ENCODE measurements at places on chromosomes 13 and 19. TPM values are rescaled to one million over a fixed set of nuclear protein-coding genes. Genes with fewer than 3 reads are reported as not detected.

The SIX5 gene
- total RNA-seq, result 3.1 TPM

- no peaks in the 10 kb centered on the region for H3K36me3 ChIP-seq
- H3K4me1 ChIP-seq, result peaks cover 96% of the 10 kb centered on the region
- peak; percentile 82 for DNase-seq
Observed at GRCh38 chr19:8571006-8571411, 6.2 kb downstream of the MYO1F start.

- peaks cover 51% of the 10 kb centered on the region for H3K36me3 ChIP-seq
- peak; percentile 29 for DNase-seq
- no peak overlapping the region for H3K27ac ChIP-seq
- no peaks in the 10 kb centered on the region for H3K4me1 ChIP-seq
- no peak overlapping the region for H3K4me3 ChIP-seq
Observed at GRCh38 chr19:37227996-37228395, 10.0 kb downstream of the ZNF383 start.

- H3K36me3 ChIP-seq, result no peaks in the 10 kb centered on the region
- no peaks in the 10 kb centered on the region for H3K27me3 ChIP-seq
- H3K4me3 ChIP-seq, result no peak overlapping the region
- H3K4me1 ChIP-seq, result peaks cover 21% of the 10 kb centered on the region
- DNase-seq, result no peak
Observed at GRCh38 chr19:2423071-2423914, 4.1 kb downstream of the TIMM13 start.

GRCh38 chr19:2291185-2291751 lies 9.3 kb upstream of the PEAK3 start:
- H3K4me3 ChIP-seq, result peak overlapping the region; percentile 47
- H3K27me3 ChIP-seq, result no peaks in the 10 kb centered on the region
- DNase-seq, result no peak
- peaks cover 57% of the 10 kb centered on the region for H3K4me1 ChIP-seq
- peaks cover 4% of the 10 kb centered on the region for H3K36me3 ChIP-seq
- peak overlapping the region; percentile 26 for H3K27ac ChIP-seq

The CFAP97D2 gene
- total RNA-seq, result not detected

GRCh38 chr19:47514151-47514868 lies 553 bp downstream of the NAPA start:
- H3K27ac ChIP-seq, result peak overlapping the region; percentile 90
- peaks cover 2% of the 10 kb centered on the region for H3K36me3 ChIP-seq
- peaks cover 71% of the 10 kb centered on the region for H3K4me1 ChIP-seq
- H3K4me3 ChIP-seq, result peak overlapping the region; percentile 75
- no peak for DNase-seq
- H3K27me3 ChIP-seq, result no peaks in the 10 kb centered on the region

DNA sequence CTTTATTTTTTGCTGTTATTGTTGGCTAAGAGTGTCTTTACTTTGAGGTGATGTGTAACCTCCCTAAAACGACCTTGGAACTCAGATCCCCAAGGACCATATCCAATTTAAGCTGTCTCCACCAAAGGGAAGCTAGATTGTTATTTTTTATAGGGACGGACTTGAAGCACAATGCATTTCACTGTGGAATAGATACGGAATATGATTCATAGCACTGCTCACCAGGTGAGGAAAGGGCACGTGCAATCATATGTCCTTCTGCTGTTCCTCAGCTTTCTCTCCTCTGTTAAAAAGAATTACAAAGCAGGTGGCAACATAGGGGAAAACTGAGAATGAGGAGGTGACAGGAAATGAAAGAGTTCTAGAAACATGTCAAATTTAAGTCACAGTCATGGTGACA lies 679.0 kb downstream of the PCDH9 start:
- H3K36me3 ChIP-seq, result no peaks in the 10 kb centered on the region
- H3K4me1 ChIP-seq, result no peaks in the 10 kb centered on the region
- no peak overlapping the region for H3K4me3 ChIP-seq
- no peak for DNase-seq

DNA sequence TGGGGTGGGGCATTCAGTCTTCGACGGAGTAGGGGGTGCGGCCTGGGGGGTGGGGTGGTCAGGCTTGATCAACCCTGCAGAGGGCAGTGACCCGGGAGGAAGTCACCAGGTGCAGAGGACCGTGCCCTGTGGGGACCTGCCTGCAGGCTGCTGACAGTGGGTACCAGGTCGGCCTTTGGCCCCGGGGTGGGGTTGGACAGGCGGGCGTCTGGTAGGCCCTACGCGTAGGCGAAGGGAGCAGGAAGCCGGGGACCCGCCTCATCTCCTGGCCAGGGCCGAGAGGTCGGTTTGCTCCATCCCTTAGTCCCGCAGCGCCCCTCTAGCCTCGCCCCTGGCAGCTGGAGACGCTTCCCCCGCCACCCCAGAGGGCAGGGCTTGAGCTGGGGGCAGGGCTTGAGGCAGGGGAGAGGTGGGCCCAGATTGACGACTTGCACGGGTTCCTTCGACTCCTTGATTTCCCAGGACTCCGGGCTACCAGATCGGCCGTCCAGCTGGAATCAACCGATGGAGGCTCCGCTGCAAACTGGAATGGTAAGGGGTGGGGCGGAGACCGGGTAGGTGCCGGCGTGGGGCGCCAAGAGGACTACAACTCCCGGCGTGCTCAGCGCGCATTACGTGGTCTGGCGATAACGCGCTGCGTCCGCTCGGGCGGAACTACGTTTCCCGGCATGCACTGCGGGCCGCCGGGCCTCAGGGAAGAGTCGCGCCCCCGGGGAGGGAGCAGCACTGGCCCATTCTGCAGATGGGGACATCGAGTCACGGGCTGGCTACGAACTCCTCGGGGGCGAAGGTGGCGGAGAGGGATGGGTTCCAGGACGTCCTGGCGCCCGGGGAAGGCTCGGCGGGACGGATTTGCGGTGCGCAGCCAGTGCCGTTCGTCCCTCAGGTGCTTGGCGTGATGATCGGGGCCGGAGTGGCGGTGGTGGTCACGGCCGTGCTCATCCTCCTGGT lies at the start of gene PNPLA6:
Gene PNPLA6, plus strand, starts transcription at position 671 of the 951 bp plus-strand sequence. Its CDS starts 72 bp downstream, at position 743.
- H3K27ac ChIP-seq, result peak within 1 kb of the TSS; percentile 66
- peak; percentile 93 for DNase-seq
- H3K36me3 ChIP-seq, result peaks cover 9% of the 10 kb centered on the region
- H3K27me3 ChIP-seq, result no peaks in the 10 kb centered on the region

- no peak overlapping the region for H3K4me3 ChIP-seq
- H3K27me3 ChIP-seq, result no peaks in the 10 kb centered on the region
- DNase-seq, result no peak
- peaks cover 27% of the 10 kb centered on the region for H3K36me3 ChIP-seq
Observed at GRCh38 chr13:98845742-98846141, 93.3 kb upstream of the SLC15A1 start.

The COX6B2 gene
- total RNA-seq, result 0.26 TPM

GRCh38 chr13:20354722-20355121 lies 122.6 kb upstream of the GJB6 start:
- H3K36me3 ChIP-seq, result no peaks in the 10 kb centered on the region
- peaks cover 2% of the 10 kb centered on the region for H3K27me3 ChIP-seq
- no peak overlapping the region for H3K4me3 ChIP-seq
- no peak overlapping the region for H3K27ac ChIP-seq
- no peak for DNase-seq

- DNase-seq, result no peak
- peak overlapping the region; percentile 59 for H3K4me3 ChIP-seq
- H3K4me1 ChIP-seq, result peaks cover 46% of the 10 kb centered on the region
- peak overlapping the region; percentile 55 for H3K27ac ChIP-seq
Observed at GRCh38 chr19:7196763-7197118, 97.5 kb downstream of the INSR start.

GRCh38 chr13:114130837-114131582 lies 1.4 kb downstream of the RASA3 start:
- H3K4me1 ChIP-seq, result peaks cover 63% of the 10 kb centered on the region
- H3K36me3 ChIP-seq, result no peaks in the 10 kb centered on the region
- H3K27me3 ChIP-seq, result no peaks in the 10 kb centered on the region
- DNase-seq, result peak; percentile 85

The KLK12 gene
- total RNA-seq, result not detected

The RXFP2 gene
- not detected for total RNA-seq

DNA sequence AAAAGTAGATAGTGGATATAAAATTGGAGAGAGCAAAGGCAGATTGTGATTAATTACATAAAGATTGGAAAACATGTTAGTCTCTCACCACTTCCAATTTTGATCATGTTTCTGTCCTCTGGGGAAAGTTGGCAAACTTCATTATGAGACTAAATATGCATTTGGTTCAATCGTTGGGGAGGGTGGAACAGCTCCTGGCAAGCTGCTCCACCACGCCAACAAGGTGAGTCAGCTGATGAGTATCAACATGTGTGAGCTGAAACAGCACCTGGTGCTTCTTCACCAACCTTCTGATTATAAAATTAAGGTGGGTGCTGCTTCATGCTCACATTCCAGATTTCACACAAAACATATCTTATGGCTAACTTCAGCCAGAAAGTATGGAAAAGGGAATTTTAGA lies 1784.6 kb downstream of the SLITRK5 start:
- H3K27ac ChIP-seq, result no peak overlapping the region
- DNase-seq, result no peak
- H3K4me1 ChIP-seq, result no peaks in the 10 kb centered on the region
- H3K27me3 ChIP-seq, result no peaks in the 10 kb centered on the region

GRCh38 chr19:11378319-11379189 lies 4.1 kb downstream of the SWSAP1 start:
- no peaks in the 10 kb centered on the region for H3K36me3 ChIP-seq
- H3K27ac ChIP-seq, result no peak overlapping the region
- H3K4me3 ChIP-seq, result no peak overlapping the region
- DNase-seq, result peak; percentile 37

The APLP1 gene
- total RNA-seq, result not detected

DNA sequence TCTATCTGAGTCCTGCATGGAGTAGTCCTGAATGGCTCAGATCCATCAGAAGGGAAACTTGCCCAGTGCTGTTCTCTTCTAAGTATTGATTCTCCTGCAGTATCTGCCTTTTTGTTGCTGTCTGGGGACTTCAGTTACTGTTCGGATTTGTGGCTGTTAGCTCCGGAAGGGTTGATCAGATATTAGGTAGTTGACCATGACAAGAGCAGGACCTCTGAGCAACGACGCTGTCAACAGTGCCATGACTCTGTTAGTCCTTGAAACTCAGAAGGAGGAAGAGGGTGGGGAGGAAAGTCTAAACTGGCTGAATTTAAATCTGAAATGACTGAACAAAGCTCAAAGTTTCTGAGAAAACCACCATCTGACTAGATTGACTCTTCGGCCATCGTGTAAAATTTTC lies 42.2 kb downstream of the CCNE1 start:
- H3K27me3 ChIP-seq, result no peaks in the 10 kb centered on the region
- no peaks in the 10 kb centered on the region for H3K36me3 ChIP-seq
- no peak overlapping the region for H3K4me3 ChIP-seq
- H3K27ac ChIP-seq, result no peak overlapping the region
- H3K4me1 ChIP-seq, result no peaks in the 10 kb centered on the region

- no peak overlapping the region for H3K27ac ChIP-seq
- H3K27me3 ChIP-seq, result no peaks in the 10 kb centered on the region
- peaks cover 2% of the 10 kb centered on the region for H3K4me1 ChIP-seq
- DNase-seq, result no peak
- H3K4me3 ChIP-seq, result no peak overlapping the region
- H3K36me3 ChIP-seq, result peaks cover 79% of the 10 kb centered on the region
Observed at GRCh38 chr19:16100524-16100923, 11.2 kb upstream of the RAB8A start.

DNA sequence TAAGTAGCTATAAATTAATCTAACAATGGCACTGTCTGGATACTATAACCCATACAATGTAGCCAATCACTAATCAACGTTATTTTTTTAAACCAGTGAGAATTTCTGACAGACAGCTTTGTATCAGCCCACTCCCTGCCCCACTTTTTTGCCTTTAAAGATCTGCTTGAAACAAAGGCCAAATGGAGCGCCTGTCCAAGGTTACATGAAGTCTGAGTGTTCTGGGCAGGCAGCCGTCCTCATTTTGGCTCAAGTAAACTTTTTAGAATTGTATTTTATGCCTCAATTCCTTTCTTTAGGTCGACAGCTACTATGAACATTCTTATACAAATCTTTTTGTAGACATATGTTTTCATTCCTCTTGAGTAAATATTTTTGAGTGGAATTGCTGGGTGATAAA lies 6.2 kb downstream of the IFT88 start:
- H3K27ac ChIP-seq, result no peak overlapping the region
- H3K4me1 ChIP-seq, result no peaks in the 10 kb centered on the region
- DNase-seq, result no peak
- no peaks in the 10 kb centered on the region for H3K27me3 ChIP-seq
- H3K36me3 ChIP-seq, result peaks cover 2% of the 10 kb centered on the region
- no peak overlapping the region for H3K4me3 ChIP-seq

The NKPD1 gene
- total RNA-seq, result 0.66 TPM

The TSKS gene
- total RNA-seq, result 1.7 TPM

DNA sequence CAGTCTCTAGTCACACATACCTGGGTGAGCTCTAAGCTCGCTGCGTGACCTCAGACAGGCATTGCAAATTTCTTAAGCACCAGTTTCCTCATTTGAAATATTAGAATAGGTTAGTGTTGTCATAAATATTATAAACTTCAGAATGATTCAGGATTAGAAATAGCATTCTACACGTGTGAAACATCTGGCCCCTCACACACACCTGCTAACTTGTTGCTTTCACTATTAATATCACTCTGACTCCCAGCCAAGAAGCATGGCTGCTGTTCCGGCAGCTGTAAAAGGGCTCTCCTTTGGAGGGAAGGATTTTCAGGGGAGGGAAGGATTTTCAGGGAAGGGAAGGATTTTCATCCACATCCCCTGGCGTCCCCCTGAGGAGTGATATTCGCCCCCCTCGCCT lies 161.3 kb upstream of the GPR12 start:
- H3K27me3 ChIP-seq, result no peaks in the 10 kb centered on the region
- H3K4me1 ChIP-seq, result no peaks in the 10 kb centered on the region
- no peaks in the 10 kb centered on the region for H3K36me3 ChIP-seq
- no peak overlapping the region for H3K27ac ChIP-seq

GRCh38 chr13:25744178-25744577 lies 307.6 kb downstream of the SHISA2 start:
- DNase-seq, result no peak
- H3K4me3 ChIP-seq, result no peak overlapping the region
- H3K27ac ChIP-seq, result no peak overlapping the region
- H3K4me1 ChIP-seq, result peaks cover under 1% of the 10 kb centered on the region

GRCh38 chr19:41868989-41869300 lies 8.1 kb upstream of the CD79A start:
- H3K4me1 ChIP-seq, result peaks cover 77% of the 10 kb centered on the region
- no peak for DNase-seq
- no peaks in the 10 kb centered on the region for H3K27me3 ChIP-seq
- H3K4me3 ChIP-seq, result no peak overlapping the region
- no peak overlapping the region for H3K27ac ChIP-seq

DNA sequence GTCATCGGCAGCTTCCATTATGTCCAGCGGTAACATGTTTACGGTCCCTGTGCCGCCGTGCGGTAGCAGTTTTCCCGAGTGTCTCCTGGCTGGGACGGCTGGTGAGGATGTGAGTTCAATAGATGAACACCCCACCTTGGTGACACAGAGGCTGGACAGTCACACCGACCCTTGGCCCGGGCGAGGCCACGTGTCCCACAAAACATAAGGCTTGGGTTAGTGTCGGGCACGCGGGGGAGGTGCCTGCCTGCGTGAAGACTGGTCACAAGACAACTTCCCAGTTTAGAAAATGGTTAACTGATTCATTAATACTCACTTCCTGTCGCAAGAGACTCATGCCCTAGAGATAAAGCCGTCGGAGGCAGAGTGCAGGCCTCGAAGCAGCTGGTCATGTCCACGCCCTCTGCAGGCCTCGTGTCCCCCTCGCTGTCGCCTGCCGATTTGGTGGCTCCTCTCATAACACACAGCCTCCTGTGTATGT lies 17.2 kb downstream of the RASA3 start:
- H3K4me3 ChIP-seq, result no peak overlapping the region
- DNase-seq, result peak; percentile 46
- peak overlapping the region; percentile 65 for H3K27ac ChIP-seq
- H3K36me3 ChIP-seq, result peaks cover 31% of the 10 kb centered on the region
- H3K27me3 ChIP-seq, result no peaks in the 10 kb centered on the region

- H3K4me3 ChIP-seq, result no peak overlapping the region
- no peak for DNase-seq
- no peaks in the 10 kb centered on the region for H3K4me1 ChIP-seq
- no peaks in the 10 kb centered on the region for H3K27me3 ChIP-seq
Observed at GRCh38 chr13:44132710-44133109, 240.9 kb upstream of the SERP2 start.
